ENCODE measurements at places on chromosomes 6 and 20. TPM values are rescaled to one million over a fixed set of nuclear protein-coding genes. Genes with fewer than 3 reads are reported as not detected.

DNA sequence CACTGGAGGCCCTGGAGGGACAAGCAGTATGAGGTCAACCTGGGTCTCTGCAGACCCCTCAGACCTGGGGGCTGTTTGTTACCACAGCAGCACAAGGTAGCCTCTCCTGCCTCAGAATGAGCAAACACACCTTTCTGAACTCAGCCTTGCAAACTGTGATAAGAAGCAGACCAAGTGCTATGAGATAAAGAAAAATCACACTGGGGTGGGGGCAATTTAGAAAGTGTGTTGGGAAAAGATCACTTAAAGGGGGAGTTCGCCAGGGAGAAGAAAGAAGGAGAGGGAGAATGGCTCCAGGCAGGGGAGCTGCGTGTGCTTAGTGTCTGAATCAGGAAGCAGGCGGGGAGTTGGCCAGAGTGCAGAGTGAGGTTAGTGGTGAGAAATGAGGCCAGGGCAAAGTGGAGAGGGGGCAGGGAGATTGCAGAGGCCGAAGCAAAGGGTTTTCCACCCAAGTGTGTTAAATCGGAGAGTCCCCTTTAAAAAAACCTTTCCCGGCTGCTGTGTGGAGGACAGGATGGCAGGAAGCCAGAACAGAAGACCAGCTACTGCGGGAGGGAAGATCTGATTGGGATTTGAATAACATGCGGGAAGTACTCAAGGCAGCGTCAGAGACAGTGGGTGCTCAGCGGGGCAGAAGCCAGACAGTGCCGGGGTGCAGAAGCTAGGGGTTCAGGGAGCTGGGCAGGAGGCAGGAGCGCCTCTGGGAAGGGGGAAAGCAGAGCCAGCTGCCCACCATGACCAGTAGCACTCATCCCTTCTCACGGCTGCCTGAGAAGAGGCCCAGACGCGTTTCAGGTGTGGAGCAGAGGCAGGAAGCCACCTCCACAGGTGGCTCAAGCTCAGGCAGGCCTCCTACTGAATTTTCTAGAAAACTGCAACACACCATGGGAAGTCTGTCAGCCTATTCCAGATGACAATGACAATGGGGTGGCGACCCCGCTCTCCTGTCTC, 9.0 kb downstream of the ADA start:
- peak; percentile 25 for DNase-seq

DNA sequence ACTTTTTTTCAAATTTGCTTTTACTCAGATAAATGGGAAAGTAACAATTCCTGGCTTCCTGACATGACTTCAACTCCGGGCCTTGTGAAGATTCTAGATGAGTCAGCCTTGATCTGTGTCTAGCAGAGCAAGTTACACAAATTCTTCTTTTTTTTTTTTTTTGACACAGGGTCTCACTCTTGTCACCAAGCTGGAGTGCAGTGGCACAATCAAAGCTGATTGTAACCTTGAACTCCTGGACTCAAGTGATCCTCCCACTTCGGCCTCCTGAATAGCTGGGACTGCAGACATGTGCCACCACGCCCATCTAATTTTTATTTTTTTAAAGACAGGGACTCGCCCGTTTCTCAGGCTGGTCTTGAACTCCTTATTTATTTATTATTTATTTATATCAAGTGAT, 7.3 kb upstream of the ARHGAP18 start:
- DNase-seq = no peak

DNA sequence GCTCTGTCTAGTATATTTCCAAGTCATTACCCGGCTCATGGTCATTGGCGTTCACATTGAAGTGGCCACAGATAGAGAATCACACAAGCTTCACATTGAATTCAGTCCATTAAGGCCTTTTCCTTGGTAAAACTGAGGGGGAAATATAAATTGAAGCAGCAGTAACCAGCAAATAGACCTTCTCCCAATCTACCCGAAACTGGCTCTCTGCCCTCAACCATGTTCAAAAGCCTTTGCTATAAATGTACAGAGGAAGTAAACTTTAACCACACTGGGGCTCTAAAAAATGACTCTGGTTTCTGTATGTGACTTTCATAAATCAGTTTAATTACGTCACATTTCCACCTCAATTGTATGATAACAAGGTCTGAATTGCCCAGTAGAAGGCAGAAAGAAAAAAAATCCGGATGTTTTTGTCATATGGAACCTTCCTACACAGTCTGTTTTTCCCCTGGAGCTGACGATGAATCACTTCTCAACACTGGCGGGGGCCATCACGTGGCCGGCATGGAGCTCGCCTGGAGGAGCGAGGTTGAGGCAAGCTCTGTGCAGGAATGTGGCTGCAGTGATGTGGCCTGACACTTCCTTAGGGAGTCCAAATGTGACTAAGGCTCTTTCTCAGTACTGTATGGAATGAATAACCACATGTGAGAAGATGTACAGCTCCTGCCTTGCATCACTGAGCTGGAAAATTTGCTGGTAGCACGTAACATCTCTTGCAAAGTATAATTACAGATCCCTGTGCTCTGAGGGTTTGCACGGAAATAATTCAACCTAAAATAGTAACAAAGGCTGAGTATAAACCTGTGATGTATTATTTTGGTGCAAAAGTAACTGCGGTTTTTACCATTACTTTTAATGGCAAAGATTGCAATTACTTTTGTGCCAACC, 58.6 kb upstream of the SNX9 start:
- DNase-seq = peak; percentile 62

DNA sequence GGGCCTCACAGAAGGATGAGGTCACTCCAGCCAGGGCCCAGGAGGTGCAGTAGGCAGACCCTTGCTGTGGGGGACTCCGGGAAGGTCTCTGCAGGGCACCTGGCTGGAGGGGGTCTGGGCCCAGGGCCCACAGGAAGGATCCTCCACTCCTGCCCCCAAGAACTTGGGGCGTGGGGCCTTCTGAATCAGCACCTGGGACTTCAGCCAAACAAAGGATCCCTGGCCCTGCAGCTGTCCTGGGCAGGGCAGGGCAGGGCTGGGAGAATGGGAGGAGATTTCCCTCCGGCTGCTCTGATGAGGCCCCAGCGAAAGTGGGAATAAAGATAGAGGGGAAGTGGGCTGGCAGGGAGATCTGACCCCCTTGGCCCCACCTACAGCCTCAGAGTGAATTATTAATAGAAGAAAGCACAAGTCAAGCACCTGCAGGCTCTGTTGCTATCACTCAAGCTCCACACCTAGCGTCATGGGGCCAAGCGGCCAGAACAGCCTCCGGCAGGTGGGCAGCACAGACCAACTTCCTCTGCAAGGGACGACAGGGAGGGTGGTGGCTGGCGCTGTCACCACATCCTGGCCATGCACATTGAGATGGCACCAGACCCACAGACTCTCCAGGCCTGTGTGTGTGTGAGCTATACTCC, 61.6 kb upstream of the MRPS10 start:
- no peak for DNase-seq

- no peak for DNase-seq
These were observed 414.3 kb downstream of the CDKAL1 start for GRCh38 chr6:20948556-20948955.

- no peak for DNase-seq
These were observed 467.4 kb downstream of the CDC5L start for GRCh38 chr6:44854712-44855443.

DNA sequence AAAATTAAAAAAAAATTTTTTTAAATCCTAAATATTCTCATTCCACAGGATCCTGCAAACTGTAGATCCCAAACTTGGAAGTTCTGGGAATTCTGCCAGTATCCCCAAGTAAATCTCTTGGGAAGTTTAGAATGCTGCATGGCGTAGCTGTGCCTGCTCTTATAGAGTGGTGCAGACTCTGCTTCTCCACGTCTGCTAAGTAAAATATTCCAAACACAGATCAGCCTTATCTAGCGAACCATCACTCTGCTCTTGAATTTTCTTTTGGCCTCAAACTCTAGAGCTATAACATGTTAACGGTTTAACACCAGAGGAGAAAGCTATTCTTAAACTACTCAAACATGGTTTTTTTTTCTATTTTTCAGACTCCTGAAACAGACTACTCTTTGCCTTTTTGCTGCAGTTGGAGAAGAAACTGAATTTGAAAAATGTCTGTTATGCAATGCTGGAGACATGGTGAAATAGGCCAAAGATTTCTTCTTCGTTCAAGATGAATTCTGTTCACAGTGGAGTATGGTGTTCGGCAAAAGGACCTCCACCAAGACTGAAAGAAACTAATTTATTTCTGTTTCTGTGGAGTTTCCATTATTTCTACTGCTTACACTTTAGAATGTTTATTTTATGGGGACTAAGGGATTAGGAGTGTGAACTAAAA, 138.5 kb upstream of the AKAP12 start:
- no peak for DNase-seq

DNA sequence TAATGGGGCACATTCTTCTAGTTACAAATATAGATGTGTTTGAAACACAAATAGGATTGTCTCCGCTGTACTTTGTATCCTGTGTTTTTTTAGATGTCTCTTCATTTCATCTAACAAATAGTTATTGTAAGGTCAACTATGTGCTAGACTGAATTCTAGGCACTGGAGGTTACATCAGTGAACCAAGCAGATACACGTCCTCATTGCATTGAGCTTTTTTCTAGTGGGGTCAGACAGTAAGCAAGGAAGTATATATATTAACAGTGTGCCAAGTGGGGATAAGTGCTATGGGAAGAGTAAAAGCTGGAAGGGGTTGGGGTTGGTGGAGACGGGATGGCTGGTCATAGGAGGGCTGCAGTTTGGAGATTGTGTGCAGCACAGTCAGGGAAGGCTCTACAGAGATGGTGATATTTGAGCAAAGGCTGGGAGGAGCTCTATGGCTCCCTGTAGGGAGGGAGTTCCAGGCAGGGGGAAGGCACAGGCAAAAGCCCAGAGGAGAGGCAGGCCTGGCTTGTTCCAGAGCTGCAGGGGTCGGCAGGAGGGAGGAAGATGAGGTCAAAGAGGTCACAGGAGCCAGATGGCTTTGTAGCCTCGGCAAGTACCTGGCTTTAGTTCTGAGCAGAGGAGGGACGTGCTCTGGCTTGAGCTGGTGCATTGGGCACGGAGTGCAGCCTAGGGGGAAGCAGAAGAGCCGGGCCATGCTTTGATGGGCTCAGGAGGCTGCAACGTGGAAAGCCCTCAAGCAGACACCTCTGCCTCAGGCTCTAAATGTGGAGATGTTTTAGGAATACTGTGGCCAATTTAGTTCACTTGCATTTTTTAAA, 152.3 kb downstream of the ZDHHC14 start:
- no peak for DNase-seq

DNA sequence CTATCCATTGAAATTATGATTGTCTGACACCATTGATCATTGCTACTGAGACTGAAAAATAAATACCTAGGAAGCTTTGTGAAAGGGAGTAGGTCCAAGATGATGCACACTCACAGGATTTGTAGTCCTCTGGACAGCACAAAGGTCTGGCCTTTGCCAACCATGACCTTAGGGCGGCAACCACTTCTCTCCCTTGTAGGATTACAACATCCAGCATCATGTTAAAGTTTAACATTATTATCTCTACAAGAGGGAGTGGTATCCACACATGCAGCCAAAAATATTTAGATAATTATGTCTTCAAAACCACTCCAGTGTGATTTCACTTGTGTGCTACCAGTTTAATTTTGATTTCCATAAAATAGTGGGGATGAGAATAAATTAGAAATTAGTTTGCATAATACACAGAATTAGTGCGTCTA, 51.1 kb upstream of the NHSL1 start:
- no peak for DNase-seq

GRCh38 chr20:45318948-45319347, 10.8 kb upstream of the MATN4 start:
- DNase-seq = no peak

DNA sequence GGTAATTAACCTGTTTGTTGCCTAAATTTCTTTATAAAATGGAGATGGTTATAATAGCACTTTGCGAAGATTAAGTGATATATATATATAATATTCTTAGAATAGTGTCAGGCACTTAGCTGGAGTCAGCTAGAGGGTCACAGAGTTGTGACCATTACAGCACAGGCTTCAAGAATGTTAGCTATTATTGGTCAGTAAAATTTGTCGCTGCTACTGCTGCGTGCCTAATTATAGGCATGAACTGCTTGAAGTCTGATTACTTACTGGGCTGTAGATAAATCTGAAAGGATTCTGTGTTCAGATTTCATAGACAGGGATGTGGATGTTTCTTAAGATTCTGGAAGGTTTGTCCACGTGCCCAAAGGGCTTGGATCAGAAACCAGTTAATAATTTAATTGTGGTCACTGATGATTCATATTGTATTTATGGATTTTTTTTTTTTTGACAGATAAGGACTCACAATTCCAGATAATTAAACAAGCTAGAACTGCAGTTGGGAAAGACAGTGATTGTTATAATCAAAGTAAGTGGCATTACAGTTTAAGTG, 4.7 kb downstream of the SNRNP48 start:
- DNase-seq = no peak

GRCh38 chr20:49758781-49759180, 45.1 kb upstream of the B4GALT5 start:
- DNase-seq = no peak

DNA sequence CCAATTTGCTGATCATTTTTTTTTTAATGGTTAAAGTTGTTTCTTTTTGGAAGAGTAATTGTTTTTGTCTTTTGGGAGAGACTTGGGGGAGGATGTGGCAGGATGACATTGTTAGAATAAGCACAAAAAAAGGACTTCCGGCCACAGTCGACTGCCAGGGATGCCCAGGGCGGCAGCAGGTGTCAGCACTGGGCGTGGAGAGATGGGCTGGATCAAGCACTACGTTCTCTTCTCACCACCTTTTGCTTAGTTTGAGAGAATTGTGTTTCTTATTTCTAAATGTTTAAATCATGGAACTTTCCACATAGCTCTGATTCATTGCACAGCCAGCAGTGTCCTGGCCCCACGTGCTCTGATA, 104.6 kb upstream of the FRMD1 start:
- no peak for DNase-seq

DNA sequence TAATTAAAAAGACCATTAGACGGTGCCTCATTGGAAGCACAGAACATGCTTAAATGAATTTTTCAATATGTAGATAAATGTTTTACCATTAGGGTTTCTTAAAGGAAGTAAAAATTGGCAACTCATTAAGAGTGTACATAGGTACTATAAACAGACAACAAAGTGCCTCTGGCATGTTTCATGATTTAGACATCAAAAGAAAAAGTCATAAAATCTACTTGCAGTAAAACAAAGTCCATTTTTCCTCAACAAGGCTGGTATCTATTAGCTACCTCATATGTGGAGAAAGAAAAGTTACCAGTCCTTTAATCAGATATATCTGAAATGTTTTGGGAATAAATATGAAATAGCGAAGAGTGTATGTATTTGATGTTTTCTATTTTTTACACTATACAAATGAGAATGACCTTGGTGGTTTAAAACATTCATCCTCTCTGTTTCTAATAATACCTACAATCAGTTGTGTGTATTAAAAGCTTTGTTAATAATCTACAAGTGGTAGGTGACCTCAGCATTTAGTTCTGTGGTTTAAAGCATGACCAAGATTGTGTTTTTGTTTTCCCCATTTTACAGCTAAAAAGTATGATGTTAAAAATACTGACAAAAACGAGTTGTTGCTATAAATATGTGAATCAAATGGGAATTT, 87.5 kb downstream of the HDGFL1 start:
- no peak for DNase-seq

GRCh38 chr6:113539202-113539601, 317.9 kb upstream of the MARCKS start:
- DNase-seq = no peak

- no peak for DNase-seq
These were observed 38.8 kb upstream of the ID1 start for GRCh38 chr20:31566319-31566657.

The RIMS1 gene
- polyA plus RNA-seq = 0.67 TPM

The EHMT2 gene
- 45.5 TPM for polyA plus RNA-seq

The SMOC2 gene
- polyA plus RNA-seq = 176 TPM

The C20orf96 gene
- 6.4 TPM for polyA plus RNA-seq

The SLC35F1 gene
- polyA plus RNA-seq = 0.92 TPM

The HMGA1 gene
- 23.6 TPM for polyA plus RNA-seq

The RSPO3 gene
- 4.4 TPM for polyA plus RNA-seq

The HDGFL1 gene
- polyA plus RNA-seq = not detected

The GTSF1L gene
- not detected for polyA plus RNA-seq

The NKX2-2 gene
- polyA plus RNA-seq = not detected

Data from urinary bladder (tissue), 4 donors.